SIG-M5 (cell line): ENCODE measurements at places on chromosomes 7 and 10.

GRCh38 chr10:98295401-98295811, 27.4 kb upstream of the LOXL4 start:
- no peak for DNase-seq

- no peak for DNase-seq
Observed at GRCh38 chr7:21850531-21851285, 95.0 kb downstream of the CDCA7L start.

DNA sequence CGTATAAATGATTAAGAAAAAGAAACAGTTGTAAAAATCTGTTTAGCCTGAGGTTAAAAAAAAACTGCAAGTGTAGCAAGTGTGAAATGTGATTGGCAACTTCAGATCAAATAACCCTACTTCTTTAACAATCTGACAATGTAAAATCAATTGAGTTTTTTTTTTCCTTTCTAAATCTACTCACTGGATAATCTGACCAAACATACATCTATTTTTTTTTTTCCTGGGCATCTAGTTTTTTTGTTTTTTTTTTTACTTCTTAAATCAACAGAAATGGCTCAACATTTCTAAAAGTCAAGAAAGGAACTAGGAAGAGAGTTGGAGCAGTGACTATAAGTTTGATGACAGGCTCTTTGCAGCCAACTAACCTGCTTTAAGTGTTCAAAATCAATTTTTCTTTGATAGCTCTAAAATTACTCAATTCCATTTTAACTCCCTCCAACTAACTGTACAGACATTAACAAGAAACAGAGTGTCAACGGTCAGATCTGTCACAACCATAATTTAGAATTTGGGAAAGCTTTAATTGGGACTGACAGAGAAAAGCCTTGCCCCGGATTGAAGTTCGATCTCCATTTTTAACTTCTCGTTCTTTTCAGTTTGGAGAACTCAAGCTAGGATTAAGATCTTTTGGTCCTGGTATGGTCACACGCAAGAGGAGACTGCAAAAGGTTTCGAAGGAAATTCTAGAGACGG, 1.2 kb downstream of the ARL3 start:
- no peak for DNase-seq

- no peak for DNase-seq
Observed at GRCh38 chr7:105935250-105935649, 27.8 kb upstream of the CDHR3 start.

- no peak for DNase-seq
Observed at GRCh38 chr10:71534568-71535194, 138.0 kb downstream of the CDH23 start.

DNA sequence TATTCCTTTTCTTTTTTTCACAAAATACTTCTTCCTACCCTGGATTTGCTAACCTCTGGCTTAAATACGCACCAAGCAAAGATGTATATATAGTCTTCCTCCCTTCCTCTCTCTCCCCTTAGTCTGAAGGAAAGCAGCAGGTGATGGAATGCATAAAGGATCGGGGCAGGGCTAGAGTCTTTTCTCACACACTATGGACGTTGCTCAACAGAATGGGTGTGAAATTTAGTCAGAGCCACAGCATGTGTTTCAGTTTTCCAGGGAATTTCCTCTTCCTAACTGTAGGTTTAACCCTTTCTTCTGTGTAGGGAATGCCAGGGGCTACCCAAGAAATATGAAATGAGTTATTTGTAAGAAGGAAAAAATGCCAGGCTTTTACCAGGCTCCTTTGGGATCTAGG, 71.4 kb upstream of the NFKB2 start:
- DNase-seq = no peak

GRCh38 chr7:139775829-139776266, 1.9 kb downstream of the HIPK2 start:
- DNase-seq = peak; percentile 31
